Cardiac fibroblast (primary cell): ENCODE measurements at places on chromosomes 6 and 20.

GRCh38 chr6:26426691-26427450 lies 13.4 kb upstream of the BTN3A3 start:
- no peak for DNase-seq

GRCh38 chr6:148358196-148358785 lies 15.7 kb downstream of the SASH1 start:
- peak; percentile 91 for DNase-seq

- DNase-seq: no peak
These were observed 336 bp upstream of the SMPDL3A start for GRCh38 chr6:122788663-122789181.

- DNase-seq: no peak
These were observed 60.6 kb upstream of the MRPS10 start for GRCh38 chr6:42278131-42278853.

DNA sequence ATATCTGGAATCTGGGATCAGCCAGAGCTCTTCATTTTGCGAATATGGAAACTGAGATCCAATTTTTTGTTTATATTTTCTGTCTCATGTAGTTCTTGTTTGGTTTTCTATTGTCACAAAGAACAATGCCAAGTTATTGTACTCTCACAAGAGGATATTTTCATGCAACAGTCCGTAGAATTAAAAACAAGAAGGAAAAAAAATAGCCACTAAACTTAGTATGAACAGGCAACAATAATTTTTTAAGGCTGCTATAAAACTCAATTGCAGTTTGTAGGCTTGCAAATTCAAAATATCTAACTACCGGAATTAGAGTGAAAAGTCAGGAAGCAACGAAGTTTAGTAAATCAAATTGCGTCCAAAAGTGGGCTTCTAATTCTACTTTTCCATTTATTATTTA lies 1.2 kb downstream of the POPDC3 start:
- DNase-seq: no peak

- DNase-seq: peak; percentile 69
These were observed 196.4 kb upstream of the CCN2 start for GRCh38 chr6:132147530-132148011.

- DNase-seq: peak; percentile 96
These were observed 136.7 kb downstream of the HFE start for GRCh38 chr6:26223650-26224546.

- no peak for DNase-seq
These were observed 654 bp downstream of the TBC1D7 start for GRCh38 chr6:13327691-13328075.

GRCh38 chr6:149990212-149990660 lies 26.5 kb downstream of the ULBP1 start:
- no peak for DNase-seq

- DNase-seq: no peak
These were observed 533 bp upstream of the RSPO3 start for GRCh38 chr6:127117979-127118297.

- DNase-seq: peak; percentile 33
These were observed 14.4 kb downstream of the SRPK1 start for GRCh38 chr6:35906499-35906846.

DNA sequence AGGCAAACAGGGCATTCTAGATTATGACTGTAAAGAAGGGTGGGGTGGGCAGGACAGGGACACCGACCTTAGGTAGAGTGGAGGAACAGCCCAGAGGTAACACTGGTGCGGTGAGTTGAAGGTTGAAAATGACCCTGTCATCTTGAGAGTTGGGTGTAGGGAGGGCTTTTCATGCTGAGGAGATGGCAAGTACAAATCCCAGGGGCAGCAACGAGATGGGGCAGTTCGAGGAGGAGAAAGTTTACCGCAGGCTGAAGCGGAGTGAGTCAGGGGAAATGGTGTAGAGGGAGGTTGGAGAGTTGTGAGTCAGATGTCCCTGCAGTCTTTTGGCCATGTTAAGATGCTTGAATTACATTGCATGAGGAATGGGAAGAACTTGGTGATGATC lies 101.1 kb downstream of the HIVEP1 start:
- DNase-seq: peak; percentile 64

DNA sequence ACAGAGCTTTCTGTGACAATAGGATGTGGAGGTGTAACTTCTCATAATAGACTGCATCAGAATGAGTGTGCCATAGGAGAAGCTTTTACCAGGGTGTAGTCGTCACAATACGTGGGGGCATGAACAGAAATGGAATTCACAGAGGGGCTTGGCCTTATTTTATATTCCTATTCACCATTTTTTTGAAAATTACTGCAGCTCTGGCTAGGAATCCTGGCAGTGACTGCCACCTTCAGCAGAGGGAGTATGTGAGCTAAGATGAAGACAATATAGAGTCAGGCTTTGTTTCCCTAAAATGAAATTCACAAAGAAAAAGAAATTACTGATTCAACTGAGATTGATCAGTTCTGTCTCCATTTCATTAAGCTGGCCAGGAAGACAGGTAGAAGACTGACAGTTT lies 13.9 kb downstream of the TOMM6 start:
- peak; percentile 59 for DNase-seq

DNA sequence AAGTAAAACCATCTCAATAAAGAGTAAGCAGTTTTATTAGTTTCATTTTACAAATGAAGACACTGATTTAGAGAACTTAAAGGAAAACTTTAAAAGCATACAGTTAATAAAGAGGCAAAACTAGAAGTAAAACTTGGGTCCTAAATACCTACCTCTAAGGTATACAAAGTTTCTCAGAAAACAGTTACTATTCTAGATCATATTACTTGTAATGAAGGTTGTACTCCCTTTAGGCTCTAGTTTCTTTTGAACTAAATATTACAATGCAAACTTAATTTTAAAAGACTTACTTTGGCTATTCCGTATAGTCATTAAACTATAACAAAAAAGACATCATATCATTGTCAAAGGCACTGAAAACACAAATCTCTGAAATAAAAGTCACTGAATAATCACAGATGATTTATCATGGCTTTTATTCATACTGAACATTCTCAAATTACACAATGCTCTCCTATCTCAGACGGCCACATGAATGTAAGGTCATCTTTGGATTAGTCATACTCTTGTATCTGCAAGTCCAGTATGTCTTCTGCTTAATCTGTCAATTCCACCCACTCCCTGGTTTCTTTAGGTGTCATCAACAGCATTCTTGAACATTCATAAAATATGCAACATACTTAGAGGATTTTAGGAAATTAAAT lies 361.6 kb upstream of the RUNX2 start:
- DNase-seq: peak; percentile 68

GRCh38 chr6:99522531-99522930 lies 7.3 kb upstream of the USP45 start:
- peak; percentile 57 for DNase-seq

DNA sequence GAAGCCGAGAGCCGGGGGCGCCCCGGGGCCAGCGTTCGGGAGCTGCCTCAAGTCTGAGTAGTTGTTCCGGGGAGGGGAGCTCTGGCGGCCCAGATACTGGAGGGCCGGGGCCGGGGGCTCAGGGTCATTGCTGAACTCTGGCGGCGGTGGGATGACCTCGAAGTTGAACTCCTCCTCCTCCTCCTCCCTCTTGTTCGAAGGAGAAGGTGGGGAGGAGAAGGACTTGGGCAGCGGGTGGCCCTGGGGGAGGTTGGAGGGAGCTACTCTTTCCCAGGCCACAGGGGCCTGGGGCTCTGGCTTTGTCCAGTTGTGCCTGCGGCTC lies 37.7 kb downstream of the C6orf132 start:
- DNase-seq: no peak

- DNase-seq: peak; percentile 15
These were observed 27.8 kb upstream of the CENPW start for GRCh38 chr6:126312013-126312665.

- peak; percentile 93 for DNase-seq
These were observed 27.8 kb downstream of the TNXB start for GRCh38 chr6:32081168-32081990.

DNA sequence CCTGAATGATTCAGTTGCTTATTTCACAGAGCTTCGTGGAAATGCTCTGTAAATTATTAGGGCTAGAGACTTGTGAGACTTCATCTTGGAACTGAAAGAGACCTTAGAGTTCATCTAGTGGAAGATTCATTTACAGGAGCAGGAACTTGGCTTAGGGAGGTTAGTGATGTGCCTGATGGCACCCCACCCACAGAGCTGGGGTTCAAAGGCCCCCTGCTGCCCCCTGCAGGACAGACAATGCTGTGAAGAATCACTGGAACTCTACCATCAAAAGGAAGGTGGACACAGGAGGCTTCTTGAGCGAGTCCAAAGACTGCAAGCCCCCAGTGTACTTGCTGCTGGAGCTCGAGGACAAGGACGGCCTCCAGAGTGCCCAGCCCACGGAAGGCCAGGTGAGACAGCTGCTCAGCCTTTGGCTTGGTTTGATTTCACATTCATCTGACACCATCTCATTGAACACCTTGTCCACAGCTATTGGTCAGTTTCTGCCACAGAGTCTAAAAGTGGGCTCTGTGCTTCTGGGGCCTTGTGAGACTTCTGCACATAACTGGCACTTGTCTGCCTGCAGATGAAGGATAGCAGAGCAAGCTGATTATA lies 25.1 kb downstream of the MYBL2 start:
- peak; percentile 56 for DNase-seq

DNA sequence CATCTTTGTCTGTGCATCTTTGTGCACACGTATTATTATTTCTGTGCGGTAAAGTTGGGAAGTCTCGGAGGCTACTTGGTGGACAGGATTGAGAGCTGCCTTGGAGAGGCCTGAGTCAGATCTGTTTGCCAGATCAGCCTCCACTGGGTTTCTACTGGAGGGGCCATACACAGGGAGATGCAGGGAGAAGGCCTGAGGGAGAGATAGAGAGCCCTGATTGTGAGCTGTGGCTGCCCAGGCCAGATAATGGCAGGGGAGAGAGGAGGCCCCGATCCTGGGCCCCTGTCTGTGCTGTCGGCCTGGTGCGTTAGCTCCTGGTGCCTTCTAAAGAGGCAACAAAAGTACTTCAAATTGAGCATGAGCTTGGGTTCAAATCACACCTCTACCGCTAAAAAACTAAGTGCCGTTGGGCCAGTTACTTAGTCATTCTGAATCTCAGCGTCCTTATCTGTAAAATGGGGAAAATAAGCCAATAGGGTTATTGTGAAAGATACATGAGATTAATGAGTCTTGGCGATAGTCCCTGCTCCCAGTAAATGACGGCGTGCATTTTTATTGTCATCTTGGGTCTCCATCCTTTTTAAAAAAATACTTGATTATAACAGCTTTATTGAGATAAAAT lies 27.6 kb upstream of the ADA start:
- no peak for DNase-seq

- DNase-seq: peak; percentile 61
These were observed 90.7 kb upstream of the ARID1B start for GRCh38 chr6:156686301-156686994.

GRCh38 chr20:48333707-48334106 lies 494.1 kb downstream of the PREX1 start:
- no peak for DNase-seq

- DNase-seq: no peak
These were observed 407.5 kb upstream of the PLCB4 start for GRCh38 chr20:8661229-8661952.

DNA sequence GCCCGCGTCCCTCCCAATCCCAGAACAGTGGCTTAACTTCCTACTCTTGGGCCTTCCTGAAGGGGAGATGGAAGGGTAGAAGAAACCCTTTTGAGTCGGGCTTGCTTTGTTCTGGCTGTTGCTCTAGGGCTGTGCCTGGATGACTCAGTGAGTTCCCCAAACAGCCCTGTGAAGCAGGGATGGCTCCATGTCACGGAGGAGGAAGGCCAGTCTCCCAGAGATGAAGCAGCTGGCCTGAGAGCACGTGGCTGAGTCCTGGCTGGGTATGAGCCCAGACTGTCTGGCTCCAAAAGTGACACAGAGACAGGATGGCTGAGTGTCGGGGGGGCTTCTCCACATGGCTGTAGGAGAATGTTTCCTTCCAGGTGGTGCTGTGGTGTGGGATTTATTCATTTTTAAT lies 4.6 kb downstream of the SYTL3 start:
- DNase-seq: peak; percentile 85

- no peak for DNase-seq
These were observed 59.4 kb upstream of the SLC35B3 start for GRCh38 chr6:8494730-8495129.

- peak; percentile 52 for DNase-seq
These were observed 512.9 kb downstream of the UTRN start for GRCh38 chr6:144797881-144798589.

DNA sequence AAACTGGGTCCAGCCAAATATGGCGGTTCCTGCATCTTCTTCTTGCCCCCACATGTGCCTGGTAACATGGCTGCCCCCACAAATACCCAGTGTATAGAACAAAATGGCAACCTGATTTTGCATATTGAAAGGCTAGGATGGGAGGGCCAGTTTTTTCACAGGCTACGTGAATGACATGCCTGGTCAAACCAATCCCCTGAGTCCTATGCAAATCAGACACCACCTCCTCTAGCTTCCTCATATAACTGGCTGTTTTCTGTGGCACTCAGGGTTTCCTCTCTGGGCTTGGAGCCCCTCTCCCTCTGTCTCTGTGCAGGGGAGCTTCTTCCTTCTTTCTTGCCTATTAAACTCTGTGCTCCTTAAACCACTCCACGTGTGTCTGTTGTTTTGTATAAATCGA lies 372.1 kb downstream of the KIF16B start:
- no peak for DNase-seq

DNA sequence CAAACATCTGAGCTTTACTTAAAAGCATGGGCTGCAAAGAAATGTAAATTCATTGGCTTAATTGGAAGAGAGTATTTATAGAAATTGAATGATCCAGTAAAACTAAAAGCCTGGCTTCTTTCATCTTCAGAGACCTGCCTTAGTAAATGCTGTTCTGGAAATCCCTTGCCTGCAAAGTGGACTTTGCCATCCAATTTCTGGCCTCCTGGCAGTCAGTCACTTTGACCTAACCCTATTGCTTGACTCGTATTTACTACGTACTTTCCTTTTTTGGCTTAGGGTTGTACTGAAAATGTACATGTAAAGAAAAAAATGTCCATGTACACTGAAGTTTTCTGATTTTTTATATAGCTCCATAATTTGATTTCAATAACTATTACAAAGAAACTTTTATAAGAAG lies 47.1 kb downstream of the E2F3 start:
- DNase-seq: no peak

GRCh38 chr6:219641-220198 lies 72.6 kb upstream of the DUSP22 start:
- DNase-seq: peak; percentile 39

DNA sequence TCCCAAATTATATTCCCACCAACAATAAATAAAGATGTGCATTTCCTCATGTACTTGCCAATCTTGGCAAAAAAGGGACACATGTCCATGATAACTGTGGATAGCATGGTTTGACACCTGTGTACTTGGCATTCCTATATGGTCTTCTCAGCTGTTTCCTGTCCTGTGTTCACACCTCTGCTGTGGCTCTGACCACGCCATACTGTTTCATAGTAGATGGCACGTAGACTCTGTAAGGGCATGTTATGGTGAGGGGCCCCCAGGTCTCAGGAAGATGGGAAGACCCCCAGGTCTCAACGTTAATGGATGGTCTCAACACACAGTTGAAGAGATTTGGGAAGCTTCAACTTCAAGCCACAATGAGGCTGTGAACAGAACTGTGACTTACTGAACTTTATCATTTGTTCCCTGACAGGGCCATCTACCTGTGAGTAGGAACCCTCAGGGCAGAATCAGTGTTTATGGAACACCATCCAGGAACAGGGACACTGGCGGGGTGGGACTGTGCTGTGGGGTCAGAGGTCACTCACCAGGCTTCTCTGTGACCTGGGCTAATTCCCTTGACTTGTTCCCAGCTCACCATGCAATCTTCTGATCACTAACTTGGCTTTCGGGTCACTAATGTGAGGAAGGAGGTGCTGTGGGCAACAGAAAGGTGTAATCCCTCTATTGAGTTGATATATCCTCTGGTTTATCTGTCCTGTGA lies 11.8 kb downstream of the ZBTB24 start:
- DNase-seq: no peak
